ENCODE measurements at places on chromosomes 12 and 14.

DNA sequence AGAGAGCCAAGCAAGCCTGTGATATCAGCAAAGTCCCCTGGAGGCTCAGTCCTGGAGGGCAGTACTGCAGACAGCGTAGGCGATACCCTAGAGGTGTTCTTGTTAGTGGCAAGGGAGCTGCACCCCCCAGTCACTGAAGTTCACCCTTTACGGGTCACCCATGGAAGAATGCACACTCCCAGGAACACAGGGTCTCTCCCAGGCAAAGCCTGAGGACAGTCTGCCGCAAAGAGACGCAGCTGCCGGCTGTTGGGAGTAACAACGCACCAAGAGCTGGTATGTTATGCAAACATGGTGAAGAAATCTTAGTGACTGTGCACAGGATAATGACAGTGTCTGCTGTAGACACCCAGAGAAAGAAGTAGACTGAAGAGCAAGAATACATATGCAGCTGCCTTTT, 43.5 kb upstream of the NOS1 start:
- no peak for DNase-seq

DNA sequence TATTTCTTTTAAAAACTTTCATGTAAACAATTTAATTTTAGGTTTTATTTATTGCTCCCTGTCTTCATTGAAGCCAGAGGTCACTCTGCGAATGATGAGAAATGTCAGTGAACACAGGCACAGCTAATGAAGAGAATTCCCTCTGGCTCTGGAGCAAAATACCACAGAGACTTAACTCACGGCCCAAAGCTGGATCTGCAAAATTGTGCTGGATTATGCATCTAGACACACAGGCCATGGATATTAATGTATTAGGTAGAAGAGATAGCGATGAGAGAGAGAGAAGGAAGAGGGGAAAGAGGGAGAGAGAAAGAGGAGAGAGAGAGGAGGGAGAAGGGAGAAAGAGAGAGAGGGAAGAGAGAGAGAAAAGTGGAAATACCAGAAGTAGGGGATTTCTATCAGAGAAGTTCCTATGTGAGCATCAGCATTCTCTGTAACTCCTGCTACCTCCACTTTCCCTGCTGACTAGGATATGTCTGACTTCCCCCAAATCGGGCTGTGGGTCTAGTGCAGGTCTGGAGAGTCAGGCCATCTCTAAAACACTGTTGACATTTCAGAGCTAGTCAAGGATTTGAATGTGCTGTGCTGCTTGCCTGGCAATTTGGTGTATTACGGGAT, 3.7 kb downstream of the ARHGDIB start:
- no peak for DNase-seq

DNA sequence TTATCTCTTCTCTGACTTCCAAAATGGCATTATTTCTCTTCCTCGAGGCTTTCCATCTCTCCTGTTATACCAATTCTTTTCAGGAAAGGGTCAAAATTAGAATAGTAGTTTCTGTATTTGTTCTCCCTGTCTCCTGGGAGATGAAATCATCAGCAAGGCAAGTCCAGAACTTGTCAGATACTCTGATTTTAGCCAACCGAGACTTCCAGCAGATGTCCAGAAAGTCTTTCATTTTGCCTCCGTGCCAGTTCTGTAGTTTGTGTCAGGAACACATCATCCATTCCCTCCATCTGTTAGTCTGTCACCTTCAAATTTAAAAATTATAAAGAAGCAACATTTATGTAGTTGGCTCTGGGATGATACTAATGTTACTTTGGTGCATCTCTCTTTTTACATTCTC, 275.7 kb downstream of the CCDC59 start:
- no peak for DNase-seq

DNA sequence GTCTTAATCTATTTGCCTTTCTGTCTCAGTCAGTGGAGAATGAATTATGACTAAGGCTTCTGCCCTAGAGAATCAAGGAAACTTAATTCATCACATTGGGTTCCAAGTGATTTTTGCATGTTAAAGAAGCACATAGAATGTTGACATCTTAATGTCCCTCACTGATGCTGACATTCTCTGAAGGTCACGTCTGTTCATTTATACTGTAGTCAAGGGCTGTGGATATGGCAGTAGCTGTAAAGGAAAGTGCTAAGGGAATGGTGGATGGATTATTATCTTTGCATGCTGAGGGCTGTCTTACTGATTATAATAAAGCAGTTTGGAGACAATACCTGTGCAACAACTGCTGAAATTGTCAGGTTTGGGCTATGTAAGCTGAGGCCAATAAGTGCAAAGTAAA, 161.2 kb downstream of the PLCZ1 start:
- DNase-seq: no peak

DNA sequence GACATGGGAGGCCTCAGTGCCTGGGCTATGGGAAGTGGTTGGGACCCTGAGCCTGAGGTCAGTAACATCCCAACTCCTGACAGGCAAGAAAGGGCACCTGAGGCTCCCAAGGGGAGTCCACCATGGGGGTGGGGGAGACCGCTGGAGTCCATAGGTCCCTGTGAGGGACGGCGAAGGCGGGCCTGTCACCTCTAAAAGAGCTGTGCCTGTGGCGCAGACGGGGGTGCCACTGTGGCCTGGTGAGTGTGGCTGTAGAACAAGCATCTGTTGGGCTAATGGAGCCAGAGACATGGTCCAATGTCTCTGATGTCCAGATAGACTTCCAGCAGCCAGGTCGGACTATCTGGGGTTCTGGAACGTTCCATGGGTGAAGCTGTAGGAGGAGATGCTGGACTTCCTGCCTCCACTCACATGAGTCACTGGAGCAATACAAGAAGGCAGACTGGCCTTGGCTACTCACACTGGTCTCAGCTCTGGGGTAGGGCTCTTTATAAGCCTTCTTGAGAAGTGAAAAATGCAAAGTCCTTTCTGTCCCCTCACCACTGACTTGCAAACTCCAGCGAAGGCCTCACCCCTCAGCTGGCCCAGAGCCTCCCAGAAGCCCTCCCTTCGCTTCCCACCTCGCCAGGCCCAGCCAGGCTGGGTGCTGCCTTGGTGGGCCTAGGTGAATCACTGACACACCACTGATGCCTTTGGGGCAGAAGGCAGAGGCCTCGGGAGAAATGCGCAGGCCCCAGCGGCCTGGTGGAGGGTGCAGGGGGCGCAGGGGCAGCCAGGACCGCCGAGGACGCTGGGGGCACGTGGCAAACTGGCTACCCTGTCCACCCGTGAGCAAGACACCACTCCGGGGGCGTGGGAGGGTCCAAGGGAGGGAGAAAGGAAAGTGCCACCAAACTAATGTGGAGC, 1.1 kb upstream of the TRAF3 start:
- no peak for DNase-seq

DNA sequence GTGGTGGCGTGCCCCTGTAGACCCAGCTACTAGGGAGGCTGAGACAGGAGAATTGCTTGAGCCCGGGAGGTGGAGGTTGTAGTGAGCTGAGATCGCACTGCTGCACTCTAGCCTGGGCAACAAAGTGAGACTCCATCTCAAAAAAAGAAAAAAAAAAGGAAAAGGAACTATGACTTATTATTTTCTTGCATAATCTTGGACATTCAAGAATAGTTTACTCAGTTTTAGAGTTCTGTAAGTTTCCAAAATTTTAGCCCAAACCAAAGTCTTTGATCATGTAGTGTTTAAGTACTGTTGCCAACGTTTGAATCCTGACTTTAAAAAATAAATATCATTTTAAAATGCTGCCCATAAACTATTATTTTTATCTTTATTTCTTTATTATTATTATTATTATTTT, 6.2 kb downstream of the PSMA6 start:
- no peak for DNase-seq

DNA sequence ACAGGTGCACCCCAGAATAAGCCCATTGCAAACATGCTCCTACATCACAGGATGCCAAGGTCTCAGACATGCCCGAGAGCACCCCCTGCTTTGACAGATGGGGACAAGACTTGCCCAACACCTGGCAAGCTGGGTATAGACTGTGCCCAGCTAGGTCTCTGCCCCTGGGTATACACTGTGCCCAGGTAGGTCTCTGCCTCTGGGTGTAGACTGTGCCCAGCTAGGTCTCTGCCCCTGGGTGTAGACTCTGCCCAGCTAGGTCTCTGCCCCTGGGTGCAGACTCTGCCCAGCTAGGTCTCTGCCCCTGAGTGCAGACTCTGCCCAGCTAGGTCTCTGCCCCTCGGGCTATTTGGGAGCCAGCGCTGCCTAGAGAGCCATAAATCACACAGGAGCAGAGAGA, 85.9 kb downstream of the CCDC88C start:
- no peak for DNase-seq

GRCh38 chr12:89707703-89708564, 704 bp downstream of the ATP2B1 start:
- DNase-seq: no peak

GRCh38 chr12:120500581-120500980, 4.7 kb downstream of the DYNLL1 start:
- DNase-seq: no peak

DNA sequence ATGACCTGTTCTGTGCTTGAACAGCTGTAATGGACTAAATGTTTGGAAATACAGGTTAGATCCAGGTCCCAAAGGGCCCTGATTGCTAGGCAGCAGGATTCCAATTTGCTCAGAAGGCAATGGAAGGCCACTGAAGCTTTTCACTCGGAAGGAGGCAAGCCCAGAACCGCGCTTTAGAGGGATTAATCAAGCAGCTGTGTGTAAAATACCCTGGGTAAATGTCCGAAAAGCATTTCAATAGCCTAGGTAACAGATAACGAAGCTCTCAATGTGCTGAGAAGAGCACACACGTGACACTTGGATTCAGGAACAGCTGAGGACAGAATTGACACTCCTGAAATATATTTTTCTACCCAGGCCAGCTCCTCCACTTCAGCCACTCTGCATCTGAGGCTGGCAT, 436.1 kb downstream of the TMEM132D start:
- DNase-seq: no peak

GRCh38 chr12:76346798-76347420, 1.3 kb downstream of the BBS10 start:
- DNase-seq: no peak

DNA sequence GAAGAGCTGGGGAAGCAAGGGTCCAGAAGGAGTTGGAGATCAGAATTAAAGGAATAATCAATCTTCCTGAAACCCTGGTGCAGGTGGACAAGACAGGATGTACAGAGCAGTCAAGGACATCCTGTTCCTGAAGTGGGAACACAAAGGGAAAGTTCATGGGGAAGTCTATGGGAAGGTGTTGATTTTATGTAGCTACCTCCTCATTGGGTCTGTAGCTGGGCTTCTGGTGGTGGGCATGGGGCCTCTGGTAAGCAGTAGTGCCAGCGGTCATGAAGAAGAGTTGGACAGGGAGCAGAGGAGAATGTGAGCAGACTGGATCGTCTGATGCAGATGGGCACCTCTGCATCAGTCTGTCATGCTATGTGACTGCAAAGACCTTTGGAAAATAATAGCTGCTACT, 75.7 kb upstream of the PPM1H start:
- DNase-seq: no peak

DNA sequence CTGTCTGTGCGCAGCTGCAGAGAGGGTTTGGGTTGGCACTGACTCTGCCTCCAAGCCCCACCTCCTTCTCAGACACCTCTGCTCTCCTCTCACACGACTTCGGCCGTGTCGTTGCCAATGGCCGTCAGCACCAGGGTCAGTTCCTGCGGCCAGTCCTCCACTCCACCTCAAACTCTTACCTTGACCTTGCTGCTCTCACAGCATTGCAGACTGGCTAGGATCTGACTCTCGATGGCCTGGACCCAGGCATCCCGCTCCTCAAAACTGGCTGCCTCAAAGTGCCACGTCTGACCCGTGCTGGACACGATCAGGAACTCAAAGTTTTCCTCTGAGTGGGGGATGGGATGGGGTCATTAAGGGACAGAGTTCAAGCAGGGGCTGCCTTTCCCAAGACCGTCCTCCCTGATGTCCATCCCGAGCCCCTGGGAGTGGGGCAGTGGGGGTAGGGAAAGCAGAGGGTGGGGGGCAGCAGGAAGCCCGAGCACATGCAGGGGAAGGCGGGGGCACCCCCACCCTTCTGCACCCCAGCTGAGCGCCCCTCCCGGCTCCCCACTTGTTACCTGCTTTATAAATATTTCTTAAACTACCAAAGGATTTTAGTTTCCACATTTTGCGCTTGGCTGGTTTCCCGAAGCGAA, 10.7 kb downstream of the AGAP2 start:
- DNase-seq: no peak

- DNase-seq: peak; percentile 64
Measured at GRCh38 chr12:92108651-92109050, 37.0 kb downstream of the BTG1 start.

DNA sequence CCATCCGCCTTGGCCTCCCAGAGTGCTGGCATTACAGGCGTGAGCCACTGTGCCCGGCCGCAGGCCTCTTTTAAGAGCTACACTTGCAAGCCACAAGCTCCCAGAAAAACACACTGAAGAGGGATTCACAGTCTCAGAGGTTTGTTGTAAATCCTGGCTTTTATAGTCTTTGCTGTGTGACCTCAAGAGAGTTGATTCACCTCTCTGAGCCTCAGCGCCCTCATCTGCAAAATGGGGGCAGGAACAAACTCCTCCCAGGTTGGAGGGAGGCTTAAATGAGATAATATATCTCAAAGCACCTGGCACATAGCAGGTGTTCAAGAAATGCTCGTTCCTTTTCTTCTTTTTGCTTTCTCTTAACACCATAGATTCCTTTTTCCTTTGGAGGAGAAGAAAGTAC, 3.9 kb upstream of the TCHP start:
- DNase-seq: no peak

DNA sequence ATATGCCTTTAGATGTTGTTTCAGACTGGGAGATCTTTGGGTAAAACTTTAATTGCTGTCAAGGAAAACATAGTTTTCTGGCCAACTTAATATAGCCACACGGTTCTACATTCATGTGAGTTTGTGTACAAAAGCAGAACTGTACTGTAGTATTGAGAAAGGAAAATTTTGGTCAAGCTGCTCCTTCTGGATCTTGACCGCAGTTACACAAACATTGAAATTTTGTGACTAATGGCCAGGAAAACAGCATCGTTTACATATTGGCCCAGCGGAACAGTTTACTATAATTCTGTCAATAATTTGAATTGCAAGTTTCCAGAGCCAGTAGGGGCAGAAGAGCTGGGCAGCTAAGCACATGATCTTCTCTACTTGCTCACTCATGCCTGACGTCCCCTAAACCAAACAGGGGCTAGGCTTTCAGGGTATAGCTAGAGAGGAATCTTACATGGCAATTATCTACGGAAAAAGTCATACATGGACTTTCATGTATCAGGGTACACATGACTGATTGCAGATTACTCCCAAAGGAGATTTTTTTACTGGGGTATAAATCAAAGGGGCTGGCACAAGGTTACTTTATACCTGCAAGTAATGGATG, 11.4 kb upstream of the ART4 start:
- DNase-seq: no peak

- no peak for DNase-seq
Measured at GRCh38 chr12:114190971-114191370, 215.0 kb downstream of the TBX5 start.

GRCh38 chr12:108938247-108938924, 58.5 kb downstream of the DAO start:
- DNase-seq: no peak

DNA sequence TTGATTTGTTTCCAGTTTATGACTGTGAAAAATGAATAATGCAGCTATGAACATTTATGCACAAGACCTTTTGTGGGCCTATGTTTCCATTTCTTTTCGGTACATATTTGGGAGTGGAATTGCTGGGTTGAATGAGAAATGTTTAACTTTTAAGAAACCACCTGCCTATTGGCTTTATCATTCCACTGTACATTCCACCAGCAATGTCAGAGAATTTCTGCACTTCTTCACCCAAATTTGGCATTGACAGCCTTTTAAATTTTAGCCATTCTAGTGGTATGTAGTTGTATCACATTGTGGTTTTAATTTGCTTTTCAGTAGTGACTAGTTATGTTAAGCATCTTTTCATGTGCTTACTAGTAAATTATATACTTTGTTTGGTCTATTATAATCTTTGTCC, 317.0 kb upstream of the TMTC1 start:
- no peak for DNase-seq

- DNase-seq: no peak
Measured at GRCh38 chr14:44149597-44149996, 357.5 kb downstream of the FSCB start.

Data from AG09309 (cell line).